ENCODE measurements at places on chromosomes 4 and X.

- DNase-seq: peak; percentile 86
Observed at GRCh38 chrX:47581731-47582647, at the start of gene TIMP1. Gene TIMP1, plus strand, starts transcription at chrX:47582436. Its CDS starts 980 bp downstream, at chrX:47583416.

GRCh38 chrX:118329175-118329574 is 16.7 kb upstream of the WDR44 start:
- no peak for DNase-seq

DNA sequence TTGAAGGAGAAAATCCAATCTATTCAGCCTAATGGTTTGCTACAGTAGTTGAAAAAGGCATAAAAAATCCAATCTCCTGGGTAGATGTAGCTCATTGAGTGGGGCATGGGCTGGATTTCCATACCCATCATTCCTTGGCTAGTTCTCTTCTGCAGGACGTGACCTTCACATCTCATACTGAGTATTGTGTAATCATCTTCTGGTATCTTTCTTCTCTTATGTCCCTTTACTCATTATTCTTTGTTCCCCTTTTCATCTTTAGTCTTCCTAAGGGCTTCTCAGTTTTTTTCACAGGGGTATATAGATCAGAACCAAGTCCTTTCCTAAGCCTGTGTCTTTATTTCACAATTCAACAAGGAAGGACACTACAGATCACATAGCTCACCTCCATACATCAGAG is 727.6 kb upstream of the MAGEB2 start:
- no peak for DNase-seq

GRCh38 chrX:117508021-117508420 is 608.6 kb downstream of the KLHL13 start:
- no peak for DNase-seq

DNA sequence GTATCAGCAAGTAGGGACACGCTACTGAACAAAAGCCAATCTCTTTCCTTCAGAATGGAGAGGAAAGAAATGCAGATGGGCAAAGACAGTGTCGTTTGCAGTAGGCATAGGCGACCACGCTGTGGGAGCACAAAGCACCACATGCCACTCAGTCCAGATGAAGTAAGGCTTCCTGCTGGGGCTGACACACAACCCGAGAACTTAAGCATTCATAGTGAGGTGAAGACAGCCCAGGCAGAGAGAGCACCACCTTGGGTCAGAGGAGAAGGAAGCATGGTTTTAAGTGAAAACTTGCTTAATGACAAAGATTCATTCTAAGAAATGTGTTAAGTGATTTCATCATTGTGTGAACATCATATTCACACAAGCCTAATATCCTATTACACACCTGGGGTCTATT is 238.8 kb downstream of the MGST2 start:
- no peak for DNase-seq

DNA sequence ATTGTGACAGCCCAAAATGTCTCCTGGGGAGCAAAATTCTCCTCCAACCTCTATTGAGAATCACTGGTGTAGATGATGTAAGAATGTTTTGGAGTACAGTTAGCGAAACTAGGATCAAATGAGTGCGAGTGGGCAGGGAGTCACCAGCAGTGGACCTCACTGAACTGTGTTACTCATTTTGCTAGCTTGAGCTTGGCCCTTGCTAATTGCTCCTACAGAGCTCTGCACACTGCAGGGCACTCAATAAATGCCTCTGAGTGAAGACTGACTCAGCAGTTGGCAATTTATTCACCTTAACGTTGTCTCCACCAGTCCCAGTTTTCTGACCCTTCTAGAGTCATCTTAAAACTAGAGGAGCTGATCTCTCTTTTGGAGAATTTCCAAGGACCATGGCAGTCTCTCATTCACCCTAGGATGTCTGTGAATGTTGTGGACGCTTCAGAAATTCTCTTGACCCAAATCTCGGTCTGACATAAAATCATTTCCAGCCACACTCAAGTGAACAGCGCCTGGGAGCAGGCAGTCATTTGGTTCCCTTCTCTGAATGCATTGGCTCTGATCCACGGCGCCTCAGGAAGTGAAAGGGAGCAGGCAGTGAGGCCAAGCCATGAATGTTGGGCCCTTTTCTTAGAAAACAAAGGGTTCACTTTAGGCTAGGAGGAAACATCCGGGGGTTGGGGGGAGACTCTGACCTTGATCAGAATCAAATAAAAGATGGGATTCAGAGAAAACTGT is 148.1 kb downstream of the NWD2 start:
- no peak for DNase-seq

- no peak for DNase-seq
Observed at GRCh38 chr4:112514647-112515197, 1.3 kb downstream of the NEUROG2 start.

DNA sequence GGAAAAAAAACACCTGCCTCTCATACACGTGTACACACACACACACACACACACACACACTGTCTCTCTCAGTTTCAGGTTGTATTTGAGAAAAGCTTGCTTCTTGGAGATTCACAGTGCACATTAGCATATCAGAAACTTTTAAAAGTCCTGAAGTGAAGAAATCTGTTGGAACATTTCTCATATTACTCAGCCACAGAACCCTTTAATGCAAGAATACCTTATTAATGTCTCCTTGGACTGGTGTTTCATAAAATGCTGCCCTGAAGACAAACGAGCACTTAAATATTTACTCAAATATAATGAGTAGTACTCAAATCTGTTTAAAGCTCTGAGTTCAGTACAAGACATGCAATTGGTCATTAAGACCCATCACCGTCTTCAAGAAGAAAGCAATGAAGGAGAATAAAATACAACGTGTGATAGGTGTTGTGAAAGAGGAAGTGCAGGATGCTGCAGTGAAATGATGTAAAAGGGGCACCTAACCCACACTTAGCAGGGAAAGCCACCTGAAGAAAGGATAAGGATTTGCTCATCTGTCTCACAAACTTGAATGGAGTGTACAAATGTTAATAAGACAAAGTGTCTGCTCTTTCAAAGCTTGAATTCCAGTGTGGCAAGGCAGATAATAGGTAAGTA is 57.0 kb downstream of the DCLK2 start:
- DNase-seq: no peak

DNA sequence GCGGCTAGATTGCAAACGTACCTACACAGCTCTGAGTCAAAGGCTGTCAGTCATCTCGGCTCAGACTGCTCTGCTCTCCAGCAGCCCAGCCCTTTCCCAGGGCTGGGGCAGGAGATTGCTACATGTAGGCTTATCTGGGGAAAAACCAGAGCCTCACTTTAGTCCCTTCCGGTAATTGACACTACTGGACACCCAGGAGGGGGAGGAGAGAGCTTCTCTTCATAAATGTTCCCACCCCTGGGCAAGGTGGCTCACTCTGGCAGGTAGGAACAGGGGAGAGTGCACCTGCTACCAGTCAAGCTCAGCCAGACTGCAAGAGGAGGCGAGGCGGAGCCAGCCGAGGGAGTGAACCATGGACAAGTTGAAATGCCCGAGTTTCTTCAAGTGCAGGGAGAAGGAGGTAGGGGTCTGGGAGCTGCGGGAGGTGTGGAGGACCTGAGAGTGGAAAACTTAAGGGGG is at the start of gene SLC6A14:
TSS of gene SLC6A14 (plus strand) at position 249 of the 459 bp plus-strand sequence. CDS start at position 353, 104 bp downstream.
- no peak for DNase-seq

DNA sequence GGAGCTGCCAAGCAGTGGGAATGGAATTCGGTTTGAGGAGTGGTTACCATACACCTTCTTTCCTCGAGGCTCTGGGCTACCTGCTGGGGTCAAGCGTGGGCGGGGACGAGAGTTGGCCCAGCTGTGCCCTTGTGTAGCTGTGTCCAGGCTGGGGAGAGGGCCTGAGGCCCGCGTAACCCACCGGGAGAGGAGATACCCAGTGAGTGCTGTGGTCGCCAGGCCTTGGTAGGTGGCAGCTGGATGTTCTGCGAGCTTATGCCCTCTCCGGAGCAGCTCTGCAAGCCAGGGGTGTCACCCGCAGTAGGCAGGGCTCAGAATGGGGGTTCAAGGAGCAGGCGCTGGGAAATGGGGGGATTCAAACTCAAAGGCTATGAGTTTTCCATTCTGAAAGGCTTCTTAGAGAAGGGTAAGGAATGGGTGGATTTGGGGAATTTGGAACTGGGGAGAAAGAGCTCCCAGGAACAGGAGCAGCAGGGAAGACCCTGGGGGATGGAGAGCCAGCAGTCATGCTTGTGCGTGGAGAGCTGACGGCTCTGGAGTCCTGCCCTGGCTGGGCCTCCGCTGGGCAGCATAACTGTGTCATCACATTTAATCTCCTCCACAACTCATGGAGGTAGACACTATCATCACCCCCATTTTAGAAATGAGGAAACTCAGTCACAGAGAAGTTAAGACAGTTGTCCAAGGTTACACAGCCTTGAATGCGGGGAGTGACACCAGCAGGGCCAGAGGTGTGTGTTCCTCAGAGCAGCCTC is 117.5 kb downstream of the SORCS2 start:
- no peak for DNase-seq

GRCh38 chrX:132520213-132520612 is 31.4 kb upstream of the MBNL3 start:
- no peak for DNase-seq

DNA sequence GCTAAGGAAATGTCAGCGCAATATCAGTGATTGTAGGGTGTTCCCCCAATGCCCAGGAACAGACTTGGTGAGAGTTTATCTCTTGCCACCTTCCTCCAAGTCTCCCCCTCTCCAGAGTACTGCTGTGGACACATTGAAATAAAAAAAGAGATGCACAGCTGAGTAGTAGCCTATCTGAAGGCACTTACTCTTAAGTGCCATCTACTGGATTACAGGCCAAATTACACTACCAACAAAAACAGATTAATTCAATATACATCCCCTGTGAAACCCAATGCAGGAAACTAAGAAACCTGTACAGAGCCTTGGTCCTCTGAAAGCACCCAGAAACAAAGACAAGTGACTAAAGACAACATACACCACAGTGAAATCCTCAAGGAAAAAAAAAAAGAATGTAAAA is 460.3 kb downstream of the ZIC3 start:
- no peak for DNase-seq

DNA sequence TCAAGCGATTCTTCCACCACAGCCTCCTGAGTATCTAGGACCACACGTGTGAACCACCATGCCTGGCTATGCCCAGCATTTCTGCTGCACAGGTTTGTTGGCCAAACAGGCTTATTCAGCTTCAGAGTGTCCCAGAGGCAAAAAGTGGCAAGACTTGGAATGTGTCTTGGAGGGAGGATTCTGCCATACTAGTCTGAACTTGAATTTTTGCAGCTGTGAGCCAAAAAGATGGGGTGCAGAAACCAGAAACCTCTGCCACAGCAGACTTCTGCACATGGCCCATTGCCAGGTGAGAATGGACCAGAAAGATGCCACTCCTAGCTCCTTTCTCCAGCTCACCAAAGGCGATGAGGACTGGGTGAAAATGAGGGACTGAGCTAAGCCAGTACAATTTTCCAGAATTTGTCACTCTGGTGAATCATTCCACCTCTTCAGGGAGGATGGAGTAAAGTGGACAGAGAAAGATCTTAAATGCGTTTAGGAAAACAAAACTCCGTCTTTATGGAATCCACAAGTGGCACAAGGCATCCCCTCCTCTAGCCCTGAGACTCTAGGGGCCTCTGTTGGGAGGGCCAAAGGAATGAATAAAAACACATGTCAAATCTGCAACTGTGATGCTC is 369.1 kb upstream of the CLNK start:
- DNase-seq: no peak
